ENCODE measurements at places on chromosomes 1 and 21.

DNA sequence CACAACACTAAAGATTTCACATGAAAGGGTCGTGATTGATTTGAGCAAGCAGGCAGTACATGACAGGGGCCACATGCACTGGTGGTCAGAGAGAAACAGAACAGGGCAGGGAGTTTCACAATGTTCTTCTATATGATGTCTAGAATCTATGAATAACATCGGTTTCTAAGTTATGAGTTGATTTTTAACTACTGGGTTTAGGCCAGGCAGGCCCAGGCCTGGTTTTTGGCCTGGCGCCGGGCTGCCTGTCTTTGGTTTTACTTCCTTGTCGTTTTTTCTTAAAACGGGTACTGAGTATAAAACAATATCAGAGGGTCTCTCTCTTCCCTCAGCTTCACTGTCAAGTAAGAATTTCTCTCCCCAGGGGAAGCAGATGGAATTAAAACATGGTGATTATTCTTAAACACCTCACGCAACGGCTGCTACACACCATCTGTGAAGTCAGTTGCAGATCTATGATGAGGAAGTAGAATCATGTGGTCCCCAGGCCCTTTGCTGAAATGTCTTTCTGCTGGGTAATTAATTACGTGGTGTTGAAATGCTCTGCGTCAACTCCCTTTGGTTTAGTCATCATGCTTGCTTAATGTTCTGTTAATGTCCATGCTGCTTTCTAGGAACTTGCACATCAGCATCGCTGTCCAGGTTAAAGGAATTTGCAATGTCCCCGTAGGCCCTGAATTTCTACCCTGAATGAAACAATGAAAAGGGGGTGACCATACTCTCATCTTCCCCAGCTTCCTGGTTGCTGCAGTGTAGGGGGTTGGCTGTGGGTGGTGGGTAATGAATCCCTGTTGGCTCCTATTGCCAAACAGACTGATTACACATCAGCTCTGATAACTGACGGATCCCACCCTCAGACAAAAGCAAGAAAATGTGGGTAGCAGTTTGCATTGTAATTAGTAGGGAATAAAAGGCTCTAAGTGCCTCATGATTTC lies 70.3 kb downstream of the SERINC2 start:
- DNase-seq = peak; percentile 95

DNA sequence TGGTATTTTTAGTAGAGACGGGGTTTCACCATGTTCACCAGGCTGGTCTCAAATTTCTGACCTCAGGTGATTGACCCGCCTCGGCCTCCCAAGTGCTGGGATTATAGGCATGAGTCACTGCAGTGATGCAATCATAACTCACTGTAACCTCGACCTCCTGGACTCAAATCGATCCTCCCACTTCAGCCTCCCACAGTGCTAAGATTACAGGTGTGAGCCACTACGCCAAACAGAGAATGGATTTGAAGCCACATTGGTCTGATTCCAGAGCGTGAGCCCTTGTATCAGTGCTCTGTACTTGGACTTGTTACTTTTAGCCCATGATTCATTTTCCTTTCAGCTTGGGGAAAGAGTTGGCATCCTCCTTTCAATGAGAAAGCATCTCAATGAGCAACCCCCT lies 14.9 kb upstream of the ZNF683 start:
- peak; percentile 67 for DNase-seq

- DNase-seq = peak; percentile 13
Observed at GRCh38 chr1:207362962-207363860, 41.7 kb downstream of the CD55 start.

DNA sequence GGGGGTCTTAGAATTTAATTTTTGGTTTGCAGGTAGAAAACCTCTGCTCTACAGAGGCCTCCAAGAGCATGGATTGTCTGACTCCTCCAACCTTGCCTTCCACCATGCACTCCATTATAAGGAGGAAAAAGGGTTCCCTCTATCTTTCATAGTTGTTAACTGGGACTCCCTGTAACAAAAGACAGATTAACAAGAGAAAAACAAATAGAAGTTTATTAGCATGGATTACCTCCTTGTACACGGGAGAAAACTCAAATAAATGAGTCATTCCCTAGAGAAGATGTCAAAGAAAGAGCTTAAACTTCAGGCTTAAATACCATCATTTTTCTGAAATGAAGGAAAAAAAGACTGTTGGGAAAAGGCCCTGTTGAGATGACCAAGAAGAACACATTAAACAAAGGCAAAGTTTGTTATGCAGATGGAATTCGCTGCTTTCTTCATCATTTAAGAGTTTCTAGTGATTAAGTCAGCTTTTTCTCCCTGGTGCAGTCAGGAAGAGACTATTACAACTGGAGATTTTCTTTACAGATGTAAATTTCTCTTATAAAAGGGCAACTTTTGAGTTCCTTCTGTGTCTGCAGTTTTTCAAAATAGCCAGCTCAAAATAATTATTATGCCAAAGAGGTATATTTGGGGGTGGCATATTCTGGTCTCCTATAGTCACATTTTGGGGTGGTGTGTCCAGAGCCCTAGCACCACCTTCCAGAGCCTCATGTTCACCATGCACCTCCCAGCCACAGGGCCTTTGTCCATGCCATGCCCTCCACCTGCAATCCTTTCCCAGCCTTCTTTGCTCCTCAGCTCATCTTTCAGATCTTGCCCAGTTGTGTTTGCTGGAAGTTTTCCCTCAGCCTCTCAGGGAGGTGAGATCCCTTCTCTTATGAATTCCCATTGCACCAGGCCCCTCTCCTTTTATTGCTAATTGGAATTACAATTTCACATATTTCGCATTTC lies 63.1 kb upstream of the KLHDC7A start:
- no peak for DNase-seq

- DNase-seq = no peak
Observed at GRCh38 chr1:94757931-94758330, 62.2 kb upstream of the SLC44A3 start.

Data from EL (cell line).